Urothelium cell line (cell line): ENCODE measurements at places on chromosomes 16 and 17.
A peak's percentile ranks its signal among the peaks of the same experiment; 100 is the strongest.

DNA sequence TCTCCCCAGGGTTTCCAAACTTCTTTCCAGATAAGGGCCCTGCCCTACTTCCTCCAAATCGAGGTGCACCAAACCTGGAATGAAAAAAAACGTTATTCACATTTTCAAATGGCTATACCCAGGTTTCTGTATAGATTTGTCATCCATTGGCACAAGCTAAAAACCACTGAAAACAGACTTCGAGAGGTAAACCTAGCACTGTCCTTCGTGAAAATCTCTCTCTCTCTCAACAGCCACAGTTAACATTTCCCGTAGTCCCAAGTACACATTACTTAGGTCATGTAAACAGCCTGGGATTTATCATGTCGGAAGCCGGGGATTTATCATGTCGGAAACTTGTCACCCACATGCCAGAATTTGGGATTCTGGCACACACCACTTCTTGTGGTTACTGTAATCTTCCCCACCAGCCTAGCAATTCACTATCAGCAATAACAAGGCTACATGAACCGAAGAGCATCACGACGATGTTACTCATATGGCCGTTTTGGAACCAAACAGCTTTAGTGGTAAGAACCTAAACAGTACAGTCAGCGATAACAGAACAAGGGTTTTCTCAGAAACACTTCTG is 1.2 kb downstream of the DDX5 start:
- DNase-seq, result peak; percentile 9

DNA sequence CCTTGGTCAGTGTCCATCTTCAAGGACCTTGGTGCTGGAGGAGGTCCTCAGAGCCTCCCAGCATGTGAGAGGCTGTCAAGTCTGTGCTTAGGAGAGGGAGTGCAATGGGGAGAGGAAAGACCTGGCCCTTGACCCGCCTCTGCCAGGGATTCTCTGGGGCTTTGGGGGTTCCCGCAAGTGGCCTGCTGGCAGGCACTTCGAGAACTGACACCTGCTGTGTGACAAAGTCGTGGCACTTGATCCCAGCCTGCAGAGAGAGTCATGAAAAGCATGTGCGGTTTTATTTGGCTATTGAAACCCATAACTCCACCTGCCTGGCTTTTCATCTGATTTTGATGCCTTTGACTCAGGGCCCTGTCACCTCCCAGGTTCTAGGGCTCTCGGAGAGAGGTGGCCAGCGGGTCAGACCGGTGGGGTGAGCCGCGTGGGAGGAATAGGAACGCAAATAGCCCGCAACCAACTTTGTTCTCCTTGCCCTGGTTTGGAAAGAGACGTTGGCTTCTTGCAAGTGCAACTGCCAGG is 42.8 kb upstream of the GSE1 start:
- DNase-seq, result no peak

DNA sequence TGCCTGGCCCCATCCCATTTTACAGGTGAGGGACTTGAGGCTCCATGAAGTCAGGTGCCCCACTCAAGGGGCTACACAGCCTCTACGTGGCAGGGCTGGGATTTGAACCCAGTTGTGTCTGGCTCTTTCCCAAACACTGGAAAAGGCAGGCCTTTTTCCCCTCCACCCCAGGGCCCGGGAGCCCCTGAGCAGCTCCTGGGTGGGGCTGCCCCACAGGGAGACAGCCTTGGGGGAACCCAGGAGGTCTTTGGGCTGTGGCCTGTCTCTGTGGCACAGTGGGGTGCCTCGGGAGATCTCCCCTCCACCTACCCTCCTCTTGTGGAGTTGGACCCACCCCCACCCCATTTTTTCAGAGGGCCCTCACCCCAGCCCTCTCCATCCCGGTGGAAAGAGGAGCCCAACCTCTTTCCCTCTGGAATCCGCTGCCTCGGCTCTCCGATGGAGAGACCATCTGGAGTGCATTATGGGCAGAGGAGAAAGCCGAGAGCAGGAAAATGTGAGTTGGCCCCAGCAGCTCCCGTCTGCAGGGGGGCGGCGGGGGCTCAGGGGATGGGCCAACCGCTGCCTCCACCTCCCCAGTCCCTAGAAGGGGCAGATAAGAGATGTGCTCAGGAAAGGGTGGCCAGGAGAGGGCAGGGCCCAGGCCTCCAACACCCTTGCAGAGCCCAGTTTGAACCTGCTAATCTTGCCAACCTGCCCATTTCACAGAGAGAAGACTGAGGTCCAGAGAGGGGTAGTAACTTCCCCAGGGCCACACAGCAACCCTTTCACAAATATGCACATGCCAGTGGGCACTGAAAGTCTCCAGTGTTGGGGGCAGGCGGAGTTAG is 15.4 kb upstream of the TMEM92 start:
- DNase-seq, result no peak

GRCh38 chr17:28622186-28622585 is 8.2 kb upstream of the RSKR start:
- no peak for DNase-seq

DNA sequence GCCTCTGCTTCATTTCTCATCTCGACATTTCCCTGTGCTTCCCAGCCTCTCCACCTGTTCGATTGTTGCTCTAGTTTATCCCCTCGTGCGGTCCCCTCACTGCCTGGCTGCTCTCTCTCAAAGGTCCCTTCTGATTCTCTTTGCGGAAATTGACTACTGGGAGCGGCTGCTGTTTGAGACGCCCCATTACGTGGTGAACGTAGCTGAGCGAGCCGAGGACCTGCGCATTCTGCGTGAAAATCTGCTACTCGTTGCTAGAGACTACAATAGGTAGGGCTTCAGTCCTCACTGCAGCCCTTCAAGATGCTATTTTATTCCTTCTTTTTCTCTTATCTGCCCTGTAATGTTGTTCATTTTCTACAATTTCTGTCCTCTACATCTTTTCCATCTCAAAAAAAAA is 39.4 kb downstream of the DNAH2 start:
- no peak for DNase-seq

DNA sequence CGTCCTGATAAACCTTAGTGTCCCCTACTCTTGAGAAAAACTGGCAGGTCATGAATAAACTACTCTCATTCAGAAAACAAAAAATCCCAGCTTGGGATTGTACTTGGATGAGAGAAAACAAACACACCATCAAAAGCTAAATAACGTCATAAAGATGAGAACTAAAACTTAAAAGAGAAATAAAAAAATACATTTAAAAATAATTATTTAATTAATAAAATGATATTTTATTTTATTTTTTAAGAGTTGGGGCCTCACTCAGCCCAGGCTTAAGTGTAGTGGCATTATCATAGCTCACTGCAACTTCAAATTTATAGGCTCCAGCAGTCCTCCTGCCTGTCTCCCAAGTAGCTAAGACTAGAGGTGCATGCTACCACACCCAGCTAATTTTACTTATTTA is 125.4 kb upstream of the CA10 start:
- no peak for DNase-seq

- DNase-seq, result no peak
Measured at GRCh38 chr17:40298726-40299125, 10.3 kb upstream of the RARA start.

- peak; percentile 79 for DNase-seq
Measured at GRCh38 chr16:3182608-3183444, 5.2 kb upstream of the OR1F1 start.

- no peak for DNase-seq
Measured at GRCh38 chr16:81592353-81592866, 147.8 kb downstream of the CMIP start.

DNA sequence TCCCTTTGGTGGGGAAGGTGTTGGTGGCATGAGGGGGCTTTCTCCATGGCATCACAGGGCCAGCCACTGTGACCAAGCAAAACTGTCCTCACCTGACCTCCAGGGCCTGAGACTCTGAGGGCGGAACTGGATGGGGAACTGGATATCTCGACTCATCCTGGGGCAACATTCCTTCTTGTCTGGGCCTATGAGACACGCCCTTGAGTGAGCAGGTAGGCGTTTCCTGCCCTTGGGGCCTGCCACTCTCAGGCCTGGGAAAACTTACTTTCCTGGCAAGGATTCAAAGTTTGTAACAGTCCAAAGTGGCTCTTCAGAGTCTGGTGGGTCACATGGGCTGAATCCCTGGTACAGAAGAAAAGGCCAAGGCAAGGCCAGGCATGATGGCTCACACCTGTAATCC is 9.6 kb downstream of the MT1X start:
- peak; percentile 81 for DNase-seq

- DNase-seq, result no peak
Measured at GRCh38 chr17:45008216-45008615, 40.1 kb upstream of the C1QL1 start.

DNA sequence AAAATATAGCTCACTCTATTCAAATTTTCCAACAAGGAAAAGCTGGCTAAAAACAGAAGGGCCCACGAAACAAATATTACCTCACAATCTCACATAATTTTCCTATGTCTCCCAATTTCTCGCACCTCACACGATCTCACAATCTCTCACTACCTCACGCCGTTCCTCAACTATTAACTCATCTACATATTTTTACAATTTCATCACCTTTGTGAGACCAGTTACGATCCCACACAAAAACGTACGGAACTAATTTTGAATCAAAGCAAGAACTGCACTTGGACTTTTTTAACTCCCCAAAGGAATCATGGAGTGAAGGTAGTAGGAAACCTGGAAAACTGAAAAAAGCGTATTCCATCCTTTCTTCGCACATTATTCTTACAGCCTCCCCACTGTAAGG is 1.1 kb downstream of the CBX1 start:
- no peak for DNase-seq

DNA sequence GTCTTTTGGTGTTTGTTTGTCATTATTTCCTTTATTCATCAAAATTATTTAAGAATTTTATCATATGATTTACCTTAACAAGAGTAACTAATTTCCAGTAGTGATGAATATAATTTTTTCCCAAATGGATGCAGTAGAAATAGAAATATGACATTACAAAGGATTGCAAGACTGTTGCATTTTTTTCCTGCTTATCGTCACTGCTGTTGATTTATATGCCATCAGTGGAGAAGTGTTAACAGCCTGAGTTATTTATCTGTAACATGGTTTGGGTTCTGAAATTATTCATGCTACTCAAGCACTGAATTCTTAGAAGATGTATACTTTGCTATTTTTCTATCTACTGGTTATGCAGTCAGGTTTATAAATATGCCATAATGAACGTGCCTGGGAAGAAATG is 68.6 kb downstream of the TMEM100 start:
- DNase-seq, result no peak

DNA sequence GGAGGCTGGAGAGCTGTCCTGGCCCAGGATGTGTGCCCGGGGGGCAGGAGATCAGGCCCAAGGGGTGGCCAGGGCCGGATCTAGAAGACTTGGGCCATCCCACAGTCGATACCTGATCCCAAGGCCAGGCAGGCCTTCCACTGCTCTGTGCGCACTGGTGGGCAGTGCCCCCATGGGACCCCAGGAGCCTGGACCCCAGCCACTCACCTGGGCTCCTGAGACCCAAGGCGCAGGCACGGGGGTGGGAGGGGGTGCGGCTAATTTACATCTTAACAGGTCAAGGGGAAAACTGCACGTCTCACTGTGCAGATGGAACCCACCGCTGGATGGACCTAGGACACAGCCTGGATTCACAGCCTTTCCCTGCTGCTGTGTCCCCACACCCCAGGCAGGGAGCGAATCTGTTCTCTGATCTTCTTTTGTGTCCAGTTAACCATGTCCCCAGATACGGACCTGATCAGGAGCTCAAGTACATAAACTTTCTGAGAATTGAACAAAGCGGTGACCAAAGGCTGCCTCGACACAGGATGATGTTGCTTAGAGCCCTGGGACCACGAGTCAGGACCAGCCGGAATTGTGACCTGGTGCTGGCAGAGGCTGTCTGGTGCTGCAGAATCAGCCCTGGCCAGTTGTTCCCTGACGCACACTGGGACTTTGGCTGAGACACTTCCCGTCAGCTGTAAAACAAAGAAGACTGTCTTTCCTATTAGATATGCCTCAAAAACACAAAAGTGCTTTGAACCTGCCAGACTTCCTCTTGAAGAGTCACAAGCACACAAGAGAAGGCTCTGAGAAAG is 60.6 kb downstream of the TNFRSF13B start:
- DNase-seq, result no peak

- no peak for DNase-seq
Measured at GRCh38 chr17:31494259-31495021, 103.0 kb downstream of the RAB11FIP4 start.

DNA sequence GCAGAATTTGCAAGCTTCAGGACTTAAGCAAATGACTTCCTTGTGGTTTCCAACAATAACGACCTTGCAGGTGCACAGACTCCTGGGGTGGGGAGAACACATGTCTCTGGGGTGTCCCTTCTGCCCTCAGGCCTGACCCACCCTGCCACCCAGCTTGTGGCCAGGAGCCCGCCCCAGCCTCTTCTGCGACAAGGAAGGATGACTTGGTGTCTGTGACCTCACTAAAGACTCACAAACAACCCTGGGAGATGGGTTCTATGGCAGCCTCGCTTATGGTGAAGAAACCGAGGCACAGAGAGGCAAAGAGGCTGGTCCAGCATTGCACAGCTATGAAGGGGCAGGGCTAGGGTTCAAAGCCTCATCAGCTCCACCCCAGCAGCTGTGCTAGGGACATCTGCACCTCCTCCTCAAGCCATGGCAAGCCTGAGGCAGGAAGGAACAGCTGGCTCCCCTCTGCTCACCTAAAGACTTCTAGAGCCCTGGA is 2.6 kb downstream of the ATP2A3 start:
- no peak for DNase-seq

- no peak for DNase-seq
Measured at GRCh38 chr17:70329721-70330120, 160.4 kb downstream of the KCNJ2 start.

DNA sequence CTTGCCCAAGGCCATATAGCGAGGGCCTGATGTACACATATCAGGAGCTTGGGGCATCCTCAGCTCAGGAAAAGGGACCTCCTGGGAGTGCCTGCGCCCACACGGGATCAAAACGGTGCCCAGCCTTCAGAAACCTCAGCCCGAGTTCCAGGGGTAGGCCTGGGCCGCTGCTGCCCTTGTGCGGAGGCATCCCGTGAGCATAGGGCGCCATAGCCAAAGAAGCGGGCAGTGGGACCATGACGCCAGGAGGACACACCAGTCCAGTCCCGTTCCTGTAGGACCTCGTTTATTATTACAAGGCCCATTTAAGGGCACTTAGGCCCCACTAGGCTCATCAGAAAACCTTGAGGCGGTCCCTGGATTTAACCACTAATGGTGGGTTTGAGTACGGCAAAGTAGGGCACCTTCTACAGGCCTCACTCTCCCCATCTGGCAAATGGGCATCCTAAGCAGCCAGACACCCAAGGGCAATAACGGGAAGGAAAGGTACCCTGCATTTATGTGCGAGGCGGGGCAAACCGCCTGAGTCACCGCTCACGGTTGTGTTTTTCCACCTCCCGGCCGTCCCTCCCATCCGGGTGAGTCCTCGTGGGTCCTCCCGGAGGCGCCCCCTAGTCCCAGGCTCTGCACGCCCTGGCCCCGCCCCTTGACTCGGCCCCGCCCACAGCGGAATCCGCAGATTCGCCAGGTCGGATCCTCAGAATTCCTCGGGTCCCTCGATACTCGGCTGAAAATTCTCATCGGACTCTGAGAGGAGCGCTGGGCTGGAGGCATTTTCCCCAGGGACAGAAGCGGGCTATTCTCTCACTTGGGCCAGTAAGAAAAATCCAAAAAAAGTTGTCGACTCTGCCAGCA is 726 bp upstream of the SETD1A start:
- peak; percentile 85 for DNase-seq

GRCh38 chr16:53334581-53334980 is 99.7 kb upstream of the RBL2 start:
- DNase-seq, result no peak

GRCh38 chr16:6956511-6956910 is 376.1 kb upstream of the RBFOX1 start:
- no peak for DNase-seq
